ENCODE measurements at places on chromosomes 1 and 21. TPM values are rescaled to one million over a fixed set of nuclear protein-coding genes. Genes with fewer than 3 reads are reported as not detected.

Gene OR2T3
- total RNA-seq, result not detected

Gene GJA8
- total RNA-seq, result not detected

Gene FMOD
- total RNA-seq, result 0.51 TPM

Gene ILDR2
- 3.9 TPM for total RNA-seq

Gene AUNIP
- total RNA-seq, result 7.4 TPM

Gene CFAP141
- not detected for total RNA-seq

Gene VAV3
- 4.7 TPM for total RNA-seq

Gene ARTN
- 0.22 TPM for total RNA-seq

- no peak for DNase-seq
Observed at GRCh38 chr1:243496806-243497205, 241.0 kb downstream of the SDCCAG8 start.

- no peak for DNase-seq
Observed at GRCh38 chr1:38989979-38990378, 1.1 kb upstream of the AKIRIN1 start.

DNA sequence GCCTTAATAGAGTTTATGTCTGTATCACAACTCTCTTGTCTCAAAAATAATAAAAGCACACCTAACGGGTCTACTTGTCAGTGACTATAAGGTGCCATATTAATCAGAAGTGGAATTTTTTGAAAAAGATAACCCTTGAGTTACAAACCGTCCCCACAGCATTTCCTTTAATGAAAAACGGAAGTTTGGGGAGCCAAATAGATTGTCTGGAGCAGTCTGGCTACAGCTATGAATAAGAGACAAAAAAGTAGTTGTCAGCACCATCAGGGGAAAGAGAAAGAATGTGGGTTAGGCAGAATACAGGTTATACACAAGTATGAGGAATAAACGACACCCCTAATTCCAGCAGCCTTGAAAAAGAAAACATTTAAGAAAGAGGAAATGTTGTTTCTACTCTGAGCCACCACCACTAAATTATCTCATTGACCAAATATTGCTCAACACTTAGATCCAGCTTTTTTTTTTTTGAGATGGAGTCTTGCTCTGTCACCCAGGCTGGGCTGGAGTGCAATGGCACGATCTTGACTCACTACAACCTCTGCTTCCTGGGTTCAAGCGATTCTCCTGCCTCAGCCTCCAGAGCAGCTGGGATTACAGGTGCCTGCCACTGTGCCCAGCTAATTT is 29.4 kb upstream of the USP24 start:
- no peak for DNase-seq

GRCh38 chr1:224498574-224499170 is 64.1 kb upstream of the WDR26 start:
- no peak for DNase-seq

- DNase-seq, result no peak
Observed at GRCh38 chr1:70874063-70874462, 173.6 kb downstream of the PTGER3 start.

DNA sequence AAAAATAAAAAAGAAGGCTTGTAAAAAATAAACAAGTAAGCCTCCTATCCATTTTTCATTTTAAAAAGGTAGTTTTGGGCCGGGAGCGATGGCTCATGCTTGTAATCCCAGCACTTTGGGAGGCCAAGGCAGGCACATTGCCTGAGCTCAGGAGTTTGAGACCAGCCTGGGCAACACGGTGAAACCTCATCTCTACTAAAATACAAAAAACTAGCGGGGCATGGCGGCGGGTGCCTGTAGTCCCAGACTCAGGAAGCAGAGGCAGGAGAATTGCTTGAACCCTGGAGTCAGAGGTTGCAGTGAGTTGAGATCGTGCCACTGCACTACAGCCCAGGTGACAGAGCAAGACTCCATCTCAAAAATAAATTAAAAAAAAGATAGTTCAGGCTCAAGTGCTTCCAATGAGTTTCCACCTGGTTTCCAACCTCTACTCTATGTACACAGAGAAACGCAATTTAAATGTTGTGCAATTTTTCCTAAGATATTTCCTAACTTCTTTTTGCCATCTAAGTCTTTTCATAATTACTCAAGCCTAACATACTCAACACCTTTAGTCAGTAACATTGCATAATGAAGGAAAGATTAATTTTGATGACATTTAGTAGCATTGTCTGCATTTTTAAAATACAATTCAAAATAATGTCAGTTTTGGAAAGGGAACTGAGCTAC is 106.3 kb downstream of the KCNT2 start:
- no peak for DNase-seq

DNA sequence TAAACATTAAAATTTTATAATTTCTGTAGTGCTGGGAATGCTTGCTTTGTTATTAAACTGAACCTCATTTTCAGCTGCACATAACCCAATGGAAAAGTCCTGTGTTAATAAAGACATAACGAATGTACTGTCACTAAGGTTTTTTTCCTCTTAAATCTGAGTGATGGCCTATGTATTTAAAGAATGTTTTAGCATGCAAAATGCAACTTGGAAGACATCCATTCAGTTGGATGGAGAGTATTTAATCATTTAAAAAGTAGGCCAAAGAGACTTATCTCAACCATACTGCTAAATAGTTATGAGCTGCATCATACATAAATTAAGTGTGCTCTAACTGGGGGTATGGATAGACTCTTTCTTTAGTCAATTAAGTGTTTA is 48.5 kb downstream of the RWDD3 start:
- DNase-seq, result no peak

DNA sequence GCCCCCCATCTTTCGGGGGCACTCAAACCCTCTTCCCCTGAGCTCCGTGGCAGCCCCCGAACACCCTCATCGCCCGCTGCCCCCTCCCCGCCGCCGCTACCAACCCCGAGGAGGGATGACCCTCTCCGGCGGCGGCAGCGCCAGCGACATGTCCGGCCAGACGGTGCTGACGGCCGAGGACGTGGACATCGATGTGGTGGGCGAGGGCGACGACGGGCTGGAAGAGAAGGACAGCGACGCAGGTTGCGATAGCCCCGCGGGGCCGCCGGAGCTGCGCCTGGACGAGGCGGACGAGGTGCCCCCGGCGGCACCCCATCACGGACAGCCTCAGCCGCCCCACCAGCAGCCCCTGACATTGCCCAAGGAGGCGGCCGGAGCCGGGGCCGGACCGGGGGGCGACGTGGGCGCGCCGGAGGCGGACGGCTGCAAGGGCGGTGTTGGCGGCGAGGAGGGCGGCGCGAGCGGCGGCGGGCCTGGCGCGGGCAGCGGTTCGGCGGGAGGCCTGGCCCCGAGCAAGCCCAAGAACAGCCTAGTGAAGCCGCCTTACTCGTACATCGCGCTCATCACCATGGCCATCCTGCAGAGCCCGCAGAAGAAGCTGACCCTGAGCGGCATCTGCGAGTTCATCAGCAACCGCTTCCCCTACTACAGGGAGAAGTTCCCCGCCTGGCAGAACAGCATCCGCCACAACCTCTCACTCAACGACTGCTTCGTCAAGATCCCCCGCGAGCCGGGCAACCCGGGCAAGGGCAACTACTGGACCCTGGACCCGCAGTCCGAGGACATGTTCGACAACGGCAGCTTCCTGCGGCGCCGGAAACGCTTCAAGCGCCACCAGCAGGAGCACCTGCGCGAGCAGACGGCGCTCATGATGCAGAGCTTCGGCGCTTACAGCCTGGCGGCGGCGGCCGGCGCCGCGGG is 837 bp downstream of the FOXD3 start:
- DNase-seq, result peak; percentile 60

DNA sequence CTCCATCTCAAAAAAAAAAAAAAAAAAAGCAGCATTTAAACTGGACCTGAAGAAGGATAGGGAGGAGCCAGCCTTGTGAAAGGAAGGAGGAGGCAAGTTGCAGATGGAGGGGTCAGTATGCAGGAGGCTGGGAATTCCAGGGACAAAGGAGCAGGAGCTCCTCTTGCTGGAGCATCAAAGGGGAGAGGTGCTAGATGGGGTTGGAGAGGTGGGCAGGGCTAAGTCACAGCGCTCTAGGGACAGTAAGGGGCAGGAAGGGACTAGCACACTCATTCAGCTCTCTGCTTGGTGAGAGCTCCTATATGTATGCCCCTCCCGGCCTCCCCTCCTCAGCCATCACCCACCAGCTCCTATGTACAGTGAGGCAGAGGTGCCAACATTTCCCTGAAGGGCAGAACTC is 26.8 kb downstream of the MAP7D1 start:
- DNase-seq, result no peak

DNA sequence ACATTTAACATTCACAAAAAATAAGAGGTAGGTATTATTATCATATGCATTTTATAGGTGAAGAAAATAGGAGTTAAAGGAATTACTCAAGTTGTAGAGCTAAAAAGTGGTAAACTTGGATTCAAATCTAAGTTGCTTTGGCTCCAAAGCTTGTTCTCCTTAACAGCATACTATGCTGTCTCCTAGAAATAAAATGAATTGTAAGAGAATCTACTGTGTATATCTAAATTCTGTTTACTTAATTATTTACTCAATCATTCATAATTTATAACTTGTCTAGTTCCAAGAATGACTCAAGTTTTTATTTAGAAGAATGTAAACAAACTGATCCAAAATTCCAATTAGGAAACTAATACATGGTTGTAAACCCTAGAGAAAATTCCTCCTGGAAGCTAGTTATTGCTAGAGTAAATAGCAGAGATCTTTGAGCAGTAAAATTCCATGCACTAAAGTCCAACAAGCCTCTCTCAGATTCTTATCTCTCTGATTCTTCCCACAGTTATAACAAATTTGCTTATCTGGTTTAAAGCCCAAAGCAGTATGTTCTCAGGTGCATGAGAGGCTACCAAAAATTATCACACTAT is 132.5 kb upstream of the DPT start:
- DNase-seq, result no peak

DNA sequence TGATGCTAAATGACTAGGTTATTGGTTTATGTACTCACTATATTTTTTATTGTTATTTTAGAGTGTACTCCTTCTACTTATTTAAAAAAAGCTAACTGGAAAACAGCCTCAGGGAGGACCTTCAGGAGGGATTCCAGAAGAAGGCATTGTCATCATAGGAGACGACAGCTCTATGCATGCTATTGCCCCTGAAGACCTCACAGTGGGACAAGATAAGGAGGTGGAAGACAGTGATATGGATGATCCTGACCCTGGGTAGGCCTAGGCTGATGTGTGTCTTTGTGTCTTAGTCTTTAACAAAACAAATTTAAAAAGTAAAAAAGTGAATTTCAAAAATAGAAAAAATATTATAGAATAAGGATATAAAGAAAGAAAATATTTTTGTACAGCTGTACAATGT is 155.7 kb upstream of the CD34 start:
- DNase-seq, result no peak

- DNase-seq, result no peak
Observed at GRCh38 chr1:218702775-218703174, 357.6 kb downstream of the TGFB2 start.

DNA sequence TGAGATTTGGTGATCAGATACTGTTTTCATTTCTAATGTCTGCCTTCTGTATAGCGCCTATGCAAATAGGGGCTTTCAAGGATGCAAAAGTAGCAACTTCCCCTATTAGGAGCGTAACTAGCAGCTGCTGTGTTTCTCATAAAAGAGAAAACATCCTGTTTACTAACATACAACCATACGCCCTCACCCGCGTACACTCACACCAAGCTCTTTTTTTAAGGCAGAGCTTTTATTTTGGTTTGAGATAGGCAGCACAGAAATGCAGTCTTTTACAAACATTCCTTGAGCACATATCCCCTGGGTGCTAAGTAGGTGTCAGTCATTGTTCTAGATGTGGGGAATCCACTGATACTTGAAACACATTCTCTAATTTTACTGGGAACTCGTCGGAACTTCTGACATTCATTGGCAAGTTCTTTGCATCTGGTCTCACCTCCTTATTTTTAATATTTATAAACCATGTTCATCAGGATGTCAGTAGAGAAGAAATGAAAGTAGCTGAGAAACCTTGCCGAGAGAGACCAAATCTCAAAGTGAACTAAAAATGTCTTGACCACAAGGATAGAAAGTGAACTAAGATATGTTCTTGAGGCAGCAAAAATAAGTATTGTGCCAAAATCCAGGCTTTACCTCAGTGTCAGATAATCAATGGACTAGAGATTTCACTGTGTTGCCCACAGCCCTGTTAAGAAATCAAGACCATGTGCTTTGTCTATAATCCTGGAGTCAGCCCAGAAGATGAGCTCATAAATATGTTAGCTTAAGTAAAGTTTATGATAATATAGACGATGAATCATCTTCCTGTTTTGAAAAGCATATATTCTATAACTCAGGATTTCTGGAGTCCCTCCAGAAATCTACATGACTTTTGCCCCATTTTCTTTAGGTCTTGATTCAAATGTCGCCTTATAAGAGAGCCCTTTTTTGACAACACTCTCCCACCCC is 350.9 kb downstream of the ST6GALNAC3 start:
- DNase-seq, result no peak

All from CD8-positive, alpha-beta memory T cell (primary cell).